NCI-H345 (cell line): ENCODE measurements at places on chromosomes 16 and 17.

DNA sequence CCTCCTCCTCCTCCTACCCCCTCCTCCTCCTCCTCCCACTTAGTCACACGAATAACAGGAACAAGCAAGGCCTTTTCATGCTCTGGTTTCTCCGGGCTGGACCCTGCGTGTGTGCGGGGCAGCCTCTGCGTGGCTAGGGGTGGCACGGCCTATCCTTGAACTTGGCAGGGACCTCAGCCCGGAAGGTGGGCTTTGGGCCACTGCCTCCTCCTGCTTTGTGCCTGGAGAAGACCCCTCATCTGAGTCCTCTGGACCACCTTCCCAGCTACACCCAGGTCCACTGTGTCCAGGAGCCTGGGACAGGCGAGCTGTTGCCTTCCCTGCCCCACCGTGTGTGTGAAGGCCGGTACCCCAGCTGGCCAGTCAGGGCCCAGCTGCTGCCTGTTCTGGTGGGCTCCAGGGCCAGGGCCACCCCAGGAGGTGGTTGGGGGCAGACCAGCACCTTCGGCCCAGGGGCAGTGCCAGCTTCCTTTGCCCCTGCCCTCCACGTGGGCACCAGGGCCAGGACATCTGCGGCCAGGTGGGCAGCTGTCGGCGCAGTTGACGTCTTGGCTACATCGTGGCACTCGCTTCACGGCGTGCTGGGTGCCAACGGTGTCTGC, 35.4 kb downstream of the GINS2 start:
- DNase-seq = no peak

DNA sequence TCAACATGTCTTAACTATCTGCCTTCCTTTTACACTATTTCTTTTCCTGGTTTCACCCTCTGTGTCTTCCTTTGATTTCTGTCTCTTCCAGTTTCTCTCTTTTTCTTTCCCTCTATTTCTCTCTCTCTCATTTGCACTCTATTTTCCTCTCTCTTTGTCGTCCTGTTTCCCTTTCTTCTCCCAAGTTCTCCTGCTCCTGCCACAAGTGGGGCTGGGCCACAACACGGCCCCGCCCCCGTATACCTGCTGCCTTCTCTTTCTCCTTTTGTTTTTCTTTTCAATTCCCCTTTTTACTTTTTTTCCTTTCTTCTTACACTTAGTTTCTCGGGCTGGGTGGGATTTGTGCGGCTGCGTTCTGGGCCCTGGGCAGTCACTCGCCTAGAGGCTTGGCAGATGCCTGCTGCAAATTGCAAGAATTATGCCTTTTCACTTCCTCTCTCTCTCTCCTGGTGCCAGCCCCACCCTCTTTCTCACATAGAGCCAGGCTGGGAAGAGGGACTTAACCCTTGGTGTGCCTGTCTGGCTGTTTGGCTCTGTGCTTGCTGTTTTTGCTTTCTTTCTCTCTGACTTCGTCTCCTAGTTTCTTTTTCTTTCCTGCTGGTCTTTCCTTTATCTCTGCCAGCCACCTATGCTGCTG, 2139.4 kb downstream of the TP53TG3F start:
- no peak for DNase-seq

- no peak for DNase-seq
Measured at GRCh38 chr16:64962786-64963185, 159.1 kb downstream of the CDH11 start.

GRCh38 chr17:43517615-43518386, 28.3 kb downstream of the ETV4 start:
- DNase-seq = no peak

DNA sequence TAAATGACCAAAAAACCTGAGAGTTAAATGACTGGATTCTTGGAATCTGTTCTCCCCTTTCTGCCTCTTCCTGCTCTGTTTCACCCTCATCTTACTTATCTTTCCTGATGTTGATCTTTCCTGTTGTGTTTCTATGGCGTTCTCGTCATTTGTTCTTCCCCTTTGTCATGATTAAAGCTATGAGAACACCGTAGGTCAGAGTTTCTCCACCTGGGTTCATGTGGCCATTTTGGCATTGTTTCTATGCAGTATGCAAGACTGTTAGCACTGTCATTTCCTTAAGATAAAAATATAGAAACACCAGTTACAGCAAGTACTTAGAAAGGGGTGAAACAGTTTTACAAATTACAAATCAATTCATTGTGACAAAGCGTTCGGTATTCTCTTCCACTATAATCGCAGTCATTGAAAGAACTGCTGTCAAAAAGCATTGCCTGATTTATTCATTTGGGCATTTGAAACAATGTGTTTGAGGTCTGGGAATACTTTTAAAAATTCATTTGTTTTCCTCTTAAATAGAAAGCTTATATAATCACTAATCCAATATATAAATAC, 166.0 kb downstream of the PHKB start:
- DNase-seq = no peak

GRCh38 chr16:83887080-83887479, 11.8 kb upstream of the MLYCD start:
- DNase-seq = no peak

GRCh38 chr17:1709403-1709951, 700 bp downstream of the TLCD2 start:
- DNase-seq = no peak

- DNase-seq = no peak
Measured at GRCh38 chr16:30416624-30417528, 9.5 kb downstream of the ZNF771 start.

- no peak for DNase-seq
Measured at GRCh38 chr16:28013878-28014277, 49.6 kb downstream of the GSG1L start.
